ENCODE measurements at places on chromosomes 4 and X.

DNA sequence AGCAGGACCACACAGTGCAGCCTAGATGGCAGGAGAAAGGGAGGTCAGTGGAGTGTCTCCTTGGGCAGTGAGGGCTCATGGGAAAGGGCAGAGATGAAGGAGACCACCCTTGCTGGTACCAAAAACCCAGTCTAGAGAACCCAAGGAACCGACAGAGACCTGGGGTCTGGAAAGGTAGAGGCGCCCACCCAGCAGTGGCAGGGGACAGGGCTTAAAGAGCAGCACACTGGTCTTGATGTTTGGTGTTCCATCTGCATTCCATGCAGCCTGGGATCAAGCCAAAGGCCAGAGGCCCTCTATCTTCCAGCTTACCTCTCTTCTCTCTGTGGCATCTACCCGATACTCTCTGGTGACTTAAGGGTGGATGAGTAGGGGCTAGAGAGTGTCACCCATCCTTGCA lies 127.5 kb downstream of the PJA1 start:
- no peak for DNase-seq

DNA sequence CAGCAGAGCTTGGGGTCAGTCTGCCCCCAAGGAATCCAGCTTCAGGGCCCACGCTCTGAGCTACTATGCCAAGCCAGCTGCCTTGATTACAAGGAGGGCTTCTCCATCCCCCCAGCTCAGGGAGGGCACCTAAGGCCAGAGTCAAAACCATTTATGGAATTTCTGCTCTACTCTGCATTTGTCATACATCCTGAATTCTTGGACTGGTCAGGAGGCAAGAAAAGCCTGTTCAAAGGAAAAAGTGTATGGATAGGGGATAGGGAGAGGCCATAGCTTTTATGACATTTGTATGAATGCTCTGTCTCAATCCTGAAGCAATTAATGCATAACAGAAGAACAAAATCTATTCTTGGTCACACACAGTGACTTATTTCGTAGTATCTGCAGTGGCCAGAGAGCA lies 32.2 kb downstream of the EDNRA start:
- no peak for DNase-seq

- peak; percentile 11 for DNase-seq
Observed at GRCh38 chr4:52588771-52589591, 70.1 kb downstream of the USP46 start.

DNA sequence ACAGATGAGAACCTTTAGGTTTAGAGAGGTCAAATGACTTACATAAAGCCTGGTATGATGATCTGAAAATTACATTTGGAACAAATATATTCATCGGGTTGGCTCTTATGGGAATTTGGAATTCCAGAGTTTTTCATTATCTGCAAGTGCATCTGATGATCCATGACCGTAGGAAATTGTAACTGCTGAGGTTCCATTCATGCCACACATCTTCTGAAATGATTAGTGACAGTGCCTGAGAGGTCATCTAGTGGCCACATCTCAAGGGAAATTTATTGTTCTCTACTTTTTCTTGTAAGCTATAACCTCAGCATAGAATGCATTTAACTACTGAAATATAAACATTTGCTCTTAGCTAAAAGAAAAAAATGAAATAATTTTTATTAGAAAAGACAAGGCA lies 105.8 kb upstream of the NWD2 start:
- DNase-seq, result no peak

DNA sequence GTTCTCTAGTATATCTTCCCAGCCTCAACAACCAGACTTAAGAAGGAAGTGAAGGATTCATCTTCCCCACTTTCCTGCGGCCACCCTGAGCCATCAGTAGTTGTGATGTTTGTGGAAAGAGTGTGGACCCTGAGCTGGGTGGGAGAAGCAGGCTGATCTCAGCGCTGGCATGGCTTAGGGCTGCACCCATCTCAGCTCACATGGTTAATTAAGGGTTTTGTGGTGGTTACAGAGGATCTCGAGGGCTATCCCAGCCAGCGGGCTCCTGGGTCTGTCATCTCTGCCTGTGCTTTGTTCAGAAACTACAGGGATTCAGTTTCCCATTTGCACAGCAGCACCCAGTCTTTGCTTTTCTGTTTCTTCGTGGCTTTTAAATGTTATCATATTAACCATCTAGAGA lies 163.4 kb downstream of the PTTG2 start:
- DNase-seq, result no peak

GRCh38 chr4:4554234-4554633 lies 12.4 kb upstream of the STX18 start:
- DNase-seq, result no peak

DNA sequence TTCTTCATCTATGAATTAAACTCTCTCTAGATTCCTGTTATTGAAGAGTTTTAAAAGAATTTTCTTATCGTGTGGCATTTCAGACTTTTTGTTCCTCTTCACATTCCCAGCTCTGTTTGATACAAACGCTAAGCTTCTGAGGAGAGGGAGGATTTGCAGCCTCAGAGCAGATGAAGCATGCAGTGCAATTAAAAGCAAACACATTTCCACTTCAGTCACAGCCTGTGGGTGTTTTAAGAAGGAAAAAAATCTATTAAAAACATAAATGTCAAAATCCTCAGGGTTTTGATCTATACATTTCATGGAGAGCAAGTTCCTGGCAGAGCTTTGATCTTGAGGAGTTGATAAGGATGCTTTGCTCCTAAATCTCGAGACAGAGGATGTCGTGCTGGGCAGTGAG lies 442.4 kb upstream of the BOD1L1 start:
- DNase-seq, result no peak

DNA sequence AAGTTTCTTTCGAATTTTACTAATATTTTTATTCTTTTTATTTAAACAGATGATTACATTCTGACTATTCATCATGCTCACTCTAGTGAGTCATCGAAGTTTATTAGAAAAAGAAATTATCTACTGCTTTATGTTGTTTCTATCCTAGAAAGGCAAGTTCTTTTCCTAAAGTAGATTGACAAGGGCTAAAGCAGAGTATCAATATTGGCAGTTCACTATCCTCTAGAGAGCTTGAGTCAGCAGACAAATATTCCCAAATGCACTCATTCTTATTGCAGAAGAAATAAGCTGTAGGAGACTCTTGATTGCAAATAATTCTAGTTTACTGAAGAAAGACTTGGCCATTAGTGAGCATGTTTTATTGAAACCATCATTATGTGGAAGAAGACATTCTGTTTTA lies 911.8 kb downstream of the CENPC start:
- no peak for DNase-seq

DNA sequence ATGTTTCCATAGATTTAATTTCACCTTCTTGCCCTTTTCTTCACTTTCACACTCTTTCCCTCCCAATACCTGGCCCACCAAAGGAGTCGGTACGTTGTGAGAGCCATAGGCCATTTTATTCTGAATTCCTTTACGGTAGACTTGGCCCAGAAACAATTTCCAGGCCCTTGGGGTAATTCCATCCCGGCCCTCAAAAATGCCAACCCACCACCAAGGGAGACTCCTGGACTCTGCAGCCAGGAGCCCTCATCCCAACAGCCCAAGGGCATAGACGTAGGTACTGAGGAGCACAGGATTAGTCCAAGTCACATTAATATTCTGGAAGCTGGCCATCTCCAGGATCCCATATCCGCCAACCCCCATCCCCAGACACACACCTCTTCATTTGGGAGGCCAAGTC lies 102.9 kb downstream of the LIMCH1 start:
- no peak for DNase-seq

DNA sequence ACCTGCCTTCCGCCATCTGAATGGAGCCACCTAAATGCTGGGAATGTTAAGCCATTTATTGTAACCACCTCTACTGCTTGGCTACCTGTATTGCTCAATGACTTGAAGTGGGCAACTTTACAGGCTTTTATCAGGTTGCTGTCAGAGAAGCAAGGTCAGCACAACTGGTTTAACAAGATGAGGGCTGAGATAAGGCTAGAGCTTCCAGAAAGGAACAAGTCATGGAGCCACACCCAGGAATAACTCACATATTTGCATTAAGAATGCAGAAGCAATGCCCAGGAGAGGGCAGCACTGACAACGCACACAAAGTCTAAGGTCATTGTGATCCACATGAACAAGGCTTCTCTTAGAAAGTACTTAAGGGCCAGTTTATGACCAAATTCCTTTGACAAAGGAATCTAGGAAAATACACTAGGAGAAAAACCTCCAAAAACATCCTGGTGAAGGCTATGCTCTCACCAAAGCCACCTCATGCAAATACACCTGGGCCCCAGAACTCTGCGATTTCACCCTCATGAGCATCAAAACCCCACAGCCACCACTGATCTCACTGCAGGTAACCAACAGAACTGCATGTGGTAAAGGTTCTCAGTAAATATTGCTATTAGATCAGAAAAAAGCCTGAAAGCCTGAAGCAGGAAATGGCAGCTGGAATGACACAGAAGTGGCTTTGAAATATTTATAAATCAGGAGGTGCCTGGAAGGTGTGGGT lies 15.0 kb upstream of the STS start:
- peak; percentile 18 for DNase-seq

DNA sequence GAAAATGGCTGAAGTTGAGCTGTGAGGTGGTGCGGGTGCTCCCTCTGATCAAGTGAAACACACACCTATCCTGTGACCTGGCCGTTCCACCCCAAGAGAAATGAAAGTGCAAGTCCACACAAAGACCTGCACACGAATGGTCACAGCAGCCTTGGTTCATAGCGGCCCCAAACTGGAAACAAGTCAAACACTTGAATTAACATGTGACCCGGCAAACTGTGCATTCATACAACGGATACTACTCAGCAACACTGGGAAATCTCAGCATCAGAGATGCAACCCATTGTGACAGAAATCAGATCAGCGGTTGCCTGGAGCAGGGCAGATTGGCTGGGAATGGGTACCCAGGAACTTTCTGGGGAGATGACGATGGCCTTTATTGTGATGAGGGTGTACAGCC lies 7.6 kb downstream of the G6PD start:
- no peak for DNase-seq

- DNase-seq, result no peak
Observed at GRCh38 chr4:158065603-158066002, 107.2 kb downstream of the GASK1B start.

GRCh38 chr4:77827343-77827742 lies 8.2 kb upstream of the CNOT6L start:
- no peak for DNase-seq

DNA sequence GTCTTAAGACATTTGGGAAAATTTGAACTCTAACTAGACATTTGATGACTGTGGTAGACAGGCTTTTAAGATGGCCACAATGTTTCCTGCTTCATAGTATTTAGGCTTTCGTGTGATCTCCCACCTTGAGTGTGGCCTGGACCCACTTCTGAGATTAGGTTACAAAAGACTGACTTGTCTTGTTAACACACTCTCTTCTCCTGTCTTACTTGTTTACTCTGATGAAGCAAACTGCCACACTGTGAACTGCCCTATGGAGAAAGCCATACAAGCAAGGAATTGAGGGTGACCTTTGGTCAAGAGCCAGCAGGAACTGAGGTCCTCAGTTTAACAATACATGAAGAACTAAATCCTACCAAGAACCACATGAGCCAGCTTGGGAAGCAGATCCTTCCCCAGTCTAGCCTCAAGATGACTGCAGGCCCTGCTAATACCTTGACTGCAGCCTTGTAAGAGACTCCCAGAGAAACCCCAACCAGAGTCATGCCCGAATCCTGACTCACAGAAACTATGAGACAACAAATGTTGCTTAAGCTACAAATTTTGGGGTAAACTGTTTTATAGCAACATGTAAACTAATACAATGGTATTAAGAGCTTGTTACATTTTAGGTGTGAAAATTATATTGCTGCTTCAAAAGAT lies 20.3 kb downstream of the UBA6 start:
- no peak for DNase-seq

DNA sequence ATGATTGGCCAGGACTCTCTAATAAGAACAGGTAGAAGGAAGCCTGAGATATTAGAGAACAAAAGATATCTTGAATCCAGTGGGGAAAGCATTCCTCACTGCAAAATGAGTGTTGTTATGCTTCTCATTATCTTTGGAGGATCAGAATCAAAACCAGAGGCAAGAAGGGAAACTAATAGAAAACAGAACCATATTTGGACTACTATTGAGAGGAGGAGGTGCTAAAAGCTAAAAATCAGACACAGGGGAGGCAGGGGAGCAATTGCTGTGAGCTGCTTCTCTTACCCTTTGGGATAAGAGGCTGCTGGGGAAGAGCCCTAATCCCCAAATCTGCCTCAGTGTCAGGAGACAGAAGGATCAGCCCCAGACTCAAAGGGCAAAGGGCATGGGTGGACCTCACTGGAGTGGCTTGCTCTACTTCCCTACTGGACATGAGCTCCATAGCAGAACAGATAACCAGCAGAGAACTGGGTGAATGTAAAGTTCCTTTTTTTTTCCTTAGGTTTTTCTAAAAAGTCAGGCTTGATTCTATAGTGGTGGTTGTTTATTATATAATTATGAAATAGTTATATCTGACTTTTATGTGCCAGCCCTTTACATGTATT lies 60.1 kb downstream of the SEPTIN11 start:
- no peak for DNase-seq

DNA sequence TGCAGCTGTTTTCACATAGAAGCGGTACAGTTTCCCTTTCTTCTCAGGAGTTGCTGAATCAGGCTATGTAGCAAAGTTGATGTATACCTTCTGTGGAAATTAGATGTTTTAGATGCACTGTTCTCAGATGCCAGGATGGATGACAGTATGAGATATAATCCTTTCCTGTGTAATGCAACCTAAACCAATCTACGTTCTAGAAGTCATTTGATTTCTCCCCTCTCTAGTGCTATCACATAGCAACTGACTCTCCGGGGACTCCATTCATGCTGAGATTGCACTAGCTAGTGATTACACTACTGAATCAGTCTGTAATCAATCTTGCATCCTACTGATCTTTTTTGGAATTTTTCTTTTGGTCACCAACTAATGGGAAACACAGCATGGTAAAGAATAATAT lies 1881.7 kb downstream of the PCDH7 start:
- no peak for DNase-seq

GRCh38 chrX:151977923-151978322 lies 3.4 kb upstream of the GABRE start:
- DNase-seq, result no peak

DNA sequence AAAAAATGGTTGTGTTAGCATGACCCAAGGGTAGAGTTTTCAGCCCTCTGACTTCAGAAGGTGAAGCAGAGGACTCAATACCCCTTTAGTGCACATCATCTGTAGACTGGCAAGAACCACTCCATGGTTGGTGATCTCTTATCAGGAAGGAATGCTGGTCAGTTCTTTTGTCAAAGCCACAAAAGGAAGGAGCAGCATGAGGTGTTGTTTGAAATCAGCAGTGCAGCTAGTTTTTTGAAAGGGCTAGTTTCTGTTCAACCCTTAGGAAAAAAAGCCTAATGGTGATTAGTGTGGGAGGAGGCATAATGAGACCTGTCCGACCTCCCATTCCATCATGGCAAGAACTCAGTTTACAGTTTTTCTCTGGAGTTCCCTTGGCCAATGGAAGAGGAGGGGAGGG lies 362.0 kb upstream of the CT83 start:
- no peak for DNase-seq

DNA sequence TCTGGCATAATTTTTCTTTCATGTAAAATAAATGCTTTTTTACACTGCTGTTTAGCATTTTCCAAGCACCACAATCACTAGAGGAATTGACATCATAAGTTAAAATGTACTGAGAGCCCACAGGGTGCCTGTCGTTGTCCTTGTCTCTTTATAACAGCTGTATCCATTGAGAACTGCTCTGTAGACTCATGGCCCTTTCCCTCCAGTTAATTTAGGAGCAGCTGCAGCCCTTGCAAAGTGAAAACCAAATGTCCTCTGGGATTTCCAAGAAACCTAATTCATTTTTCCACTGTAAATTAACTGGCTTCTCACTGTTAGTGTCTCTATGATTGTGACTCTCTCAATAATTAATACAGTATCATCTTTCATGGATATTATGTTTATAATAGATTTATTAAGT lies 185.9 kb downstream of the SLC4A4 start:
- no peak for DNase-seq
